ENCODE measurements at places on chromosomes 12 and 14.

- peak; percentile 12 for DNase-seq
Observed at GRCh38 chr12:123233505-123234308, 471 bp downstream of the MTRFR start.

DNA sequence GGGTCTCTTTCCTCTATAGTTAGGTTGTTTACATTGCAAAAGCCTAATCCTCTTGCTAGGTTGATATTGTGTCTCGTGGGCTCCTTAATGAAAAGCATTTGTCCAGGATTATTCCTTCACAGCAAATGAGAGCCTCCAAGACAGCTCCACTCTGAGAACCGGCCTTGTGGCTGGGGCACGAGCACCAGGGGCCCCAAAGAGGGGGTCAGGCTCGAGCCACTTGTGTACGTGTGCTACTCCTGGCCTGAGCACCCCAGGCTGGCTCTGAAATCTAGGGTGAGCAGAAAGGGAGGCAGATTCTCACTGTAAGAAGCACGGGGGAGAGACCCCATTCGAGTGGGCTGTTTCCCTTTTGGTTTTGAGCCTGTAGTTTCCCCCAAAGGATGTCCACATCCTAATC is 45.0 kb upstream of the FZD10 start:
- DNase-seq: no peak

GRCh38 chr14:65052832-65053231 is 49.5 kb downstream of the MAX start:
- no peak for DNase-seq

DNA sequence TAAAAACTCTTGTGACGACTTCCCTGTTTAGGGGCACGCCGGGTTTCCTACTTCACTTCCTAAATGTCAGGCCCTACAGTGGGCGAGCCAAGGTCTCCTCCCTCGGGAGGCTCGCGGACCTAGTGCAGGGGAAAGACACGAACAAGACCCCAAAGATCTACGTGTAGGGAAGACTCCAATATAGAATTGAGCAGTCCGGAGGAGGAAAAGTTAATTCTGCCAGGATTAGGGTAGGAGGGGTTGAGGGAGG is 564 bp downstream of the ATXN3 start:
- DNase-seq: peak; percentile 58

DNA sequence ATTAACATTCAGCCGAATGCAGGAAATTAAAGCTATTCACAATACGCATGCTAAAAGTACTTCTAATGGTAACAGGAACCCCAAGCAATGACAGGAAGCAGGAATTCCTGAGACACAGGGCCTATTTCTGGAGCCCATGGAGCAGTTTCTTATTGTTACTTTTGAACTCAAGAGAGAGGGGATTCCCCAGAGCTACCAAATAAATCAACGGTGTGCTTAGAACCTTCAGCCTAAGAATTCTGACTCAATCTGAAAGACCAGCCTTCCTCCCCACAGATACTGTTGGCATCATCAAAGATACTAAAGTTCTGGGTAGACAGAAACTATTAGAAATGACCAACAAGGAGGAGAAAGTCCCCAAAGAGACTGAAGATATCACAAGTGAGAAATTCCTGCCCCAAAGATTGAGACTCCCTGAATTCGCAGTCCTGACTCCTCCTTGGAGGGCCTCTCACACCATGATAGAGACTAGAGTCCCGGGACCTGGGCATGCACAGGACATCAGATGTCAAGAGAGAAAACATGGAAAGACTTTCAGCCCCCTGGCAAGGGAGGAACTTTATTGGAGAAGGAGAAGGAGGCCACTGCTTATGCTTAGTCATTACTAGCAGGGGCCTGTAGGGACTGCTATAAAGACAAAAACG is 32.7 kb downstream of the RTRAF start:
- no peak for DNase-seq

- DNase-seq: no peak
Observed at GRCh38 chr12:62250671-62251608, 9.3 kb upstream of the USP15 start.

GRCh38 chr12:53213348-53213747 is 6.3 kb upstream of the ITGB7 start:
- peak; percentile 21 for DNase-seq

- no peak for DNase-seq
Observed at GRCh38 chr14:56903304-56903969, 93.2 kb upstream of the OTX2 start.

GRCh38 chr12:56296295-56296694 is 3.8 kb downstream of the CS start:
- DNase-seq: no peak

DNA sequence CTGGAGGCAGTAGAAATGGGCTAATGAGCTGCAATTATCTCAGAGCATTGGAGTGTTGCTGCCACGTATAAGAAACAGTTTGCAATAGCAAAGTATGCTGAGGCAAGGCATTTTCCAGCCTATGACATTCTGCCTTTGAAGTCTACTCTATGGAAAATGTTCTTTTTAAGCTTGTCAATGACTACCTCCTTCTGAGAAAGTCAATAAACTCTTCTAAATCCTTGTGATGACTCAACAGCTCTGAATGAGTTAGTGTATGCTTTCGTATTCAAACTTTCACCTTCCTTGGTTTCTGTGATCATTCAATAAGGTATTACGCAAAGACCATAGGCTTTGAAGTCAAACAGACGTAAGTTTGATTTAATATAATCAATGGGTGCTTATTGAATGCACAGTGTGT is 111.2 kb downstream of the CAPZA3 start:
- no peak for DNase-seq

DNA sequence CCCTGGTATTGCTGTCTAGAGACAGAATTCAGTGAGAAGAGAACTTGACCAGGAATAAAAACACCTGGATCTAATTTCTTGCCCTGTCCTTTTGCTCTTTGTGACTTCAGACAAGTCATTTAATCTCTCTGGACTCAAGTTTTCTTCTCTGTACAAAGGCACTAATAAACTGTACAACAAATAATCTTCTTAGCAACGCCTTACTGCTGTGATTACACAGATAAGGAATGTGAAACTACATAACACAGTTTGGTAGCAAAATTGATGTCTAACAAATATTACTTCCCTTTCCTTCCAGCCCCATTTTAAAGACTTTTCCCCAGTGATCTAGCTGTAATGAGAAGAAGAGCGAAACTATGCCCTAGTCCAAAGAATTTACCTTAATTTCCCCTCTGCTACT is 69.3 kb downstream of the BCAT1 start:
- DNase-seq: no peak

DNA sequence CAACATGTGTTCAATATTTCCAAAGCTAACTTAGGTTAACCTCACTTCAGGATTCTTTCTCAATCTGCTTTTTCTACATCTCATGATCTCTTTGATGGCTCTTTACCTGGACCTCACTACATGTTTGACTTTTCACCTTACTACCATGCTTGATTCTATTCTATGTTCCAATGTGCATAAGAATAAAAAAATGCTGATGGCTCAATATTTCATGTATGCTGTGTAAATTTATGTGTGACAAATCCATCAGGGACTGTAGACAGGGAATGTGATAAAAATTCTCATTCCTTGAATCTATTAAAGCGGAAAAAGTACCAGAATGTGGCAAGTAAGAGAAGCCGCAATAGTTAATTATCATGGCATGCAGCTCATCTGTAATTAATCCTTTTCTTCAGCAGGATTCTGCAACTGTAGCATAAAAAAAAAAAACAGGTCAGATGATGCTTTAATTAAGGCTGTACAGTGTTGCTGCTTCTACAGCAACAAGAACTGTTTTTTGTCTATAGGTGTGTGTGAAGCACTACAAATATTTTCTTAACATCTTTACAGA is 276.9 kb upstream of the PRKD1 start:
- no peak for DNase-seq

- DNase-seq: peak; percentile 69
Observed at GRCh38 chr14:73777420-73777819, 63.2 kb upstream of the PNMA1 start.

DNA sequence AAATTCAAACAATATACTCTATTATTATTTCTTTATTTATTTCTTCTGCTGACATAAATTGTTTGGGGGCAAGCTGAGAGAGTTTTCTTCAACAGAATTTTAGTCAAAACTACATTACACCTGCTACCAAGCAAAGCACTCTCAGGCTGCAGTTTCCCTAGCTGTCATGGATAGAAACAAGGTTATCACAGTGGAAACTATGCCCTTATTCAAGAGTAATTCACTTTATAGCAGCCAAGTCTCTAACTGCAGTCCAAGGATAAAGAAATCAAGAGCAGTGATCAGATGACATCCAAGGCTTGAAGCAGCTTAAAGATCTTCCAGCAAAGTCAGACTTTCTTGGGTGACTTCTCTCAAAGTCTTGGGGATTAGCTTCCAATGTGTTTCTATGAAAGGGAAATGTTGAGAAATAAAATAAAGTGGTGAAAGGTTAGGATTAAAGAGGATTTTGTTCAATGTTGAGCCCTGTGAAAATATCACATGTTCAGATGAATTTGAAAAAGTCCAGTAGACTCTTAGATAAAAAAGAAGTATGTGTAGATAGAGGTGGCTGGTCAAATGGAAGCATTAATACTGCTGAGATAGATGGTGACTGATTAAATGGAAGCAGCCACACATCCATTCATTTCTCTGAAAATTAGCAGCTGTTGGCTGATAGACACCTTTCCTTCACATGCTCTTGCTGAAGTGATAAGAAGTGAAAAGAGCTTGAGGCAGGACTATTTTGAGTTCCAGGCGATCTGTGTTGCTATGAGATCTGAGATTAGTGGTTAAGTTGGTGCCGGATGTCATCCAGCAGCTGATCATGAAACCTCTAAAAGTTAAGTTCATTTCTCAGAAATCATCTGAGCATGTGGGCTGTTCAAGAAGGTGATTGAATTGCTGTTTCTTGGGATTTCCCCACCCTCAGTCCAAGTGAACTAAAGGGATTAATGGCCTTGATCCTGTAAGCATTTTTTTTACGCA is 257.8 kb upstream of the BTG1 start:
- no peak for DNase-seq

GRCh38 chr14:31880935-31881334 is 196.2 kb upstream of the ARHGAP5 start:
- DNase-seq: no peak

- DNase-seq: no peak
Observed at GRCh38 chr12:79006306-79006705, 141.7 kb downstream of the SYT1 start.

- no peak for DNase-seq
Observed at GRCh38 chr14:72849222-72849621, 44.7 kb downstream of the DPF3 start.

DNA sequence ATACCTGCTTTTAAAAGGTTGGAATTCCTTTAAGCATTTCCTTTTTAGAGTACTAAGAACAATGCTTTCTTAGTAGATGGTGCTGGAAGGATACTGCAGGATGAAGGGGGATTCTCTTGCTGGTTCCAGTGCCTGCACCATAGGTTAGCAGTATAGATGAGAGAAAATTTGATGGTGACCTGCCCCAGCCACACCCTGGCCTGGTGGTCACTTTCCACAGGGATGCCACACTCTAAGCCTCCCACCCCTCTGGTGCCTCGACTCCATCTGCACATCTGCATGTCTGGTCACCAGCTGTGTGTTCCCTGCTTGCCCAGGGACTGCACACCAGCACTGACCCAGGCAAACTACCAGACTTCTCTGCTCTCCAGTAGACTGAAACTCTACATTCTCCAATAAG is 19.1 kb downstream of the SLC2A3 start:
- DNase-seq: no peak

DNA sequence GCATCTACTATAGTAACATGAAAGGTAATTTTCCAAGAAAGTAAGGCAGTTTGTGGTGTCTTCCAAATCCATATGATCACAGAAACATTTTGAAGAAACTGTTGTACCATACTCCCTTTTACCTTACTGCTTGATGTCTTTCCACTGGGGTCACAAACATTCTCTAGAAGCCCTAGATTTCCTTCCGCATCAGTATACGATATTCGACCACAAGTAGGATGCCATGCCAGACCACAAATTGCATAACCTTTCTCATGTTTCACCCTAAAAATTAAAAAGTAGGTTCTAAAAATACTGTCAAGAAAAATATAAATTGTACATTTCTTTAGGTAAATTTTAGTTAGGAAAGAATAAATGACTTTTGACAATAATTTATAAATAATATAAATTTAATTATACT is 26.5 kb downstream of the WDHD1 start:
- no peak for DNase-seq

DNA sequence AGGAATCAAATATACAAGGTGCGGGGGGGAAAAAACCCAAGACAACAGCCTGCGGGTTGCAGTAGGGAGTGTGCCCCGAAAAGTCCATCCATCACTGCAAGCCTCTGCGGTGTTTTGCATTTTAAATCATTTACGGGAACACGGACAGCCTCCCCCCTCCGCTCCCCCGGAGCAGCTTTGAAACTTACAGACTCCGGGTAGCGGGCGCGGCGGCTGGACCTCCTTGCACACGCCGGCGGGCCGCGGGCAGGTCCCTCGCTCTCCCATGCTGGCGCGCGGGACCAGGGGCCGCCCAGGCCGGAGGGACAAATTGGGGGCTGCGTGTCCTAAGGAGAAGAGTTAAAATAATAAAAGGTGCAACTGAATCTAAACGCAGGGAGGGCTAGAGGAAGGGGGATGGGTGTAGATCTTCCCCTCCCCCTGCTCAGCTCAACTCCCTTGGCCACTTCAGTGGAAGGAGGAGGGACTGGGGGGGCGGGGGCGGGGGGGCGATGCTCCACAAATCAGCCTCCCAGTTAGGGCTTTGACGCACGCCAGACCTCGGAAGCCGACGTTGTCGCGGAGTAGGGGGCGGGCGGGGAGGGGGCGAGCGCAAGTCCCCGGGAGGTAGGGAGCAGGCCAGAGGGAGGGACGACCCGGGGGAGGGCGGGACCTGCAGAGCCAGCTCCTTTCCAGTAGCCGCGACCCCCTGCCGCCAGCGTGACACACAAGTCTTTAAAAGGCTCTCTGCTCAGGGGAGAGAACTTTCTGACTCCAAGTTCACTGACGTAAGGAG is at the start of gene KCNJ8:
KCNJ8 (minus strand) TSS at position 349 of the 775 bp plus-strand sequence. CDS start 1,090 bp downstream, outside the sequence.
- peak; percentile 4 for DNase-seq

- no peak for DNase-seq
Observed at GRCh38 chr12:41794336-41794735, 350.3 kb downstream of the GXYLT1 start.

DNA sequence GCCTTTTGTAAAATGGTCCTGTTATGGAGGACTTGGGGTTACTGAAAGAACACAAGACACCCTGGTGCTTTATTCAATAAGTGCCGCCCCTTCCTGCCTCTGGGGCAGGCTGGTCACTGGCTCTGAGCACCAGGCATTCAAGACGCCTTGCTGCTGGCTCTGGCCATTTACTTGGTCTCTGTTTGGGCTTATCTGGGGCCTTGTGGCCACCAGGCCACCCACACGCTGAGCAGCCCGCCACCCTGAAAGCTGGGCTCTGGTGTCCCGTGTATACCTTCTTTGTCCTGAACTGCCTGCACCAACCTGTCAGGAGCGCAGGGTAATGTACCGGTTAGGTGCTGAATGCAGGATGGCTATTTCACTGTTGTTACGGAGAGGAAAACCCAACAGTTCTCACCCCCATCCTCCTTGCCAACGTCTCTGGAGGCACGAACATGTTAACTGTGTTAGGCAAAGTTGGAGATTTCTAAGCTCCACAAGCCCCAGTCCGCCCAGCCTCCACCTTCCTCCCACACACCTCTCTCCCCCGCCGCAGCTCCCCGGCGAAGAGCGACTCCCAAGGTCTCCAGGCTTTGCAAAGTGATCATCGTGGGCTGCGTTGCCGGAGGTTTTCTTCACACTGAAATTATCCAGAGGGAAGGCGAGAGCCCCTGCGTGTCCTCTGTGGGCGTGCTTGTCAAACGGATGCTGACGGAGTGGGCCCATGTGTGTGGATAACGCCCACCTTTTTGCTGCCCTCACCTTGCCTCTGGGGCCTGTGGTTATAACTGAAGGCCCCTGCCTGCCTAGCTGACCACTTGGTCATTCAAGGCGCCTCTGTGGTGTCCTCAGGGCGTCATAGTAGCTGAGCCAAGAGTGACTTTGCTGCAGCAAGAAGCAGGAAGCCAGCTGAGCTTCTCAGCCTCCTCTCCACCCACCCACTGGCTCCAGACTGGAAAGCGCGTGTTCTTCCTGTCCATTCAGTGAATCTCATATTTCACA is 18.8 kb upstream of the BEGAIN start:
- DNase-seq: no peak
